Activated T-cell treated with anti-CD3 and anti-CD28 coated beads, Interleukin-2, amount 50 U/mL, for 48 hours (primary cell): ENCODE measurements at places on chromosomes 3 and 15.

DNA sequence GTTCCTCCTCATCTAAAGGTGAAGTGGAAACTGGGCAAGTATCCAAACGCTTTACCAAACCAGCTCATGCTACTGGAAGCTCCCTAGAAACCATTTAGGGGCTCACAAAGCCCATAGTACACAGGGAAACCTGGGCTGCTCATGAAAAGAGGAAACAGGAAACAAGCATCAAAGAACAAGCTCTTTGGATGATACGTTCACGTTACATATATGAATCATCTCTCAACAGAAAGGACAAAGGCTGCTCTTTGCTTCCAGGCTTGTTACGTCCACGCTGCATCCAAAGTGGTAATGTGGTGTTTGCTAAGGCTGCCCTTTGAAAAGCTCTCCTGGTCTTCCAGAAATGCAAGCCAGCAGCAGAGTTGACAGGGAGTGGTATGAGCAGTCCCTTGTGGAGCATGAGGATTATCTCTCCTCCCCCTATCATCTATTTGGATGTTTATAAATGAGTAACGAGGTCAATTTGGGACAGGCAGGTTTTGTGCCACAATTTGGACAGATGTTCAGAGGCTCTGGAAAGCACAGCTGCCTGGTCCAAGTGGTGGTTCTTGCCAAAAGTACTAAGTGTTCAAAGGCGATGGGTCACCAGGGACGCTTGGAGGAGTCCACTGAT lies 98.0 kb upstream of the RORA start:
- DNase-seq, result no peak

GRCh38 chr3:192170031-192170430 lies 557.3 kb downstream of the FGF12 start:
- no peak for DNase-seq

DNA sequence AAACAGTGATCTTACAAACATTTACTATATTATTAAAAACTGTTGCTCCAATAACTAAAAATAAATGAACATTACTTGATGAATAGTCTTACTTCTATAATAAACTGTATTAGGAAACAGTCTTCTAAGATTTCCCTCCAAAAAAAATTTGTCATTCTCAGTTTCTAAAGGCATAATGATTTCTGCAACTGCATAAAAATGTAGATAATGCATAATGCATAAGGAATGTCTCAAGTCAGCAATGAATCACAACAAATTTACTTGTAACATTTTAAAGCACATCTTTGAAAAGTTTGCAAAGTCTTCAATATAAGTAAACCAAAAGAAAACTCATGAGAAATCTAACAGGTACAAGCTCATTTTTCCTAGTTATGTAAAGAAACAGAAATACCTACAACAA lies 113.5 kb downstream of the VPS13C start:
- no peak for DNase-seq

DNA sequence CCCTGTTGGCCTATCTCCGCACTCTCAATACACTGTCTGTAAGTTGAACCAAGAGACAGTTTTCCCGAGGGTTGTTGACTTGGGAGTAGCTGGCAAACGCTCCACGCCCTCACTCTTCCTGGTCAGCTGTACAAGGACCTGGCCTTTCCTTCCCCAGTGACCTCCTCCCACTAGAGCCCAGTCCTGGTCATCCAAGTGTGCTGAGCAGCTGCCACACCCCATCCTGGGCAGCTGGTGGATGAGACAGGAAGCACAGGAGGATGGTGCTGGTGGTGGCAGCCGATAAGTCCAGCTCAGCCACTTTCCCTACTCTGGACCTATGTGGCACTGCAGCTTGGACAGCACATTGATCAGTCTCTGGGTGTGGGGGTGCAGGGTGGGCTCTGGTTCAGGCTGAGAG lies 19.8 kb downstream of the PFKFB4 start:
- no peak for DNase-seq

DNA sequence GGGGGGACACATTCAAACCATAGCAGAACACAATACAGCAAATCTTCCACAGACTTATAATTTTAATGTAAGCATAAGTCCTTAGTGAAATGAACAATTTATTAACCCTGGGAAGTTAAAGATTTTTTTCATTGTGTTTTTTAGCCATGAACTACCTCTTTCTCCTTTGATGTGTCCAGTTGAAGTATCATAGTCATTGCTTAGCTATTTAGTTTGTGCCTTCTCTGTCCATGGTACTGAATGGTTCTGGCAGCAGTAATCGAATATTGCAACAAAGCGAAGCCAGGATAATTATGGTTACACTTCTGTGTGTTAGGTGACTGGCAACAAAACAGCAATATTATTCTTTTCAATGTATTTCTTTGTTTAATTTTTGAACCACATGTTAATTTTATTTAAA lies 403.0 kb upstream of the ONECUT1 start:
- no peak for DNase-seq

DNA sequence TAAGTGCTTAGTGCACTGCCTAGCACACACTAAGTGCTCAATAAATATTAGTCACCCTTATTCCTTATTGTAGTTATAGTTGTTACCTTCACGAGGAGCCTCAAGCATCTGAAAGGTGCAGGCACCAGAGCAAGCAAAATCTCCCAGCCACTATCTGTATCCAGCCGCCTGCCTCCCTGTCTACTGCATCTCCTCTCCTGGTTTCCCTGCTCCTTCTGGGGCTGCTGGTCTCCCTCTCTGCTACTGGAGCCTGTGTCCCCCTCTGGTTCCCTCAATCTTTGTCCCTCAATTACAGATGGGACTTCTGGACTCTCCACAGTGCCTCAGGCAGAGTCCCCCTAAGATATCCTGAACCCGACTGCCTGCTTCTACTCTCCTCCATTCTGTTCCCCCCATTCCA lies 18.8 kb downstream of the MYL3 start:
- DNase-seq, result peak; percentile 16

DNA sequence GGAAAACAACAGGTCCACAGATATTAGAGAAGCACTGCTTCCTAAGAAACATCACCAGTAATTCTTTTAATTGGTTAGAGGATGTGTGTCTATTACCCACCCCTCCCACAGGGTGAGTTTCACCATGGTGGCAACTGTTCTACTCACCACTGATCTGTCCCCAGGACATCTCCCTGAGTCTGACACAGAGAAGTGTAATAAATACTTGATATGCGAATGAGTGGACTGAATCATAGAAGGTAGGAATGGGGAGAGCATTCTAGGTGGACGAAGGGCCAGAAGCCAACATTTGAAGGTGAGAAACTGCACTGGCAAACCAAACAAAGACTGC lies 452.7 kb upstream of the PROK2 start:
- no peak for DNase-seq

- DNase-seq, result no peak
Measured at GRCh38 chr3:161890147-161890625, 393.6 kb downstream of the OTOL1 start.

DNA sequence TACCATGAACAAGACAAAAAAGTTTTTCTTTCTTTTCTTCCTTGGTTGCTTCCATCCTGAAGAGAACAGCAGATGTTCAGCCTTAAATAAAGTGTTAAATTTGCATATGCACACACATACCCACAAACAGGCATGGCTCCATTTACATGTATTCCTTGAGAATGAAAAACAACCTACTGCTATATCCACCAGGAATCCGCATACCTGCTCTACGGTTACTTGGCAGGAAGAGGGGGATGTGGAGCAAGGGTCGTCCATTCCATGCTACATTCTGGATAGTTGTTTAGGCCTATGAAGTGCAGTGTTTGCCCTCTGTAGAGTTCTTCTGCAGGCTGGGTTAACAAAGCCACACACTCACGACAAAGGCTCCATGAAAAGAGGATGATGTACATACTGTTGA lies 322.8 kb downstream of the KCNH8 start:
- DNase-seq, result no peak

GRCh38 chr3:69761896-69762767 lies 22.9 kb downstream of the MITF start:
- DNase-seq, result no peak

- no peak for DNase-seq
Measured at GRCh38 chr3:180617049-180617448, 15.1 kb downstream of the TTC14 start.

GRCh38 chr3:117600666-117601065 lies 891.1 kb downstream of the TUSC7 start:
- DNase-seq, result no peak

DNA sequence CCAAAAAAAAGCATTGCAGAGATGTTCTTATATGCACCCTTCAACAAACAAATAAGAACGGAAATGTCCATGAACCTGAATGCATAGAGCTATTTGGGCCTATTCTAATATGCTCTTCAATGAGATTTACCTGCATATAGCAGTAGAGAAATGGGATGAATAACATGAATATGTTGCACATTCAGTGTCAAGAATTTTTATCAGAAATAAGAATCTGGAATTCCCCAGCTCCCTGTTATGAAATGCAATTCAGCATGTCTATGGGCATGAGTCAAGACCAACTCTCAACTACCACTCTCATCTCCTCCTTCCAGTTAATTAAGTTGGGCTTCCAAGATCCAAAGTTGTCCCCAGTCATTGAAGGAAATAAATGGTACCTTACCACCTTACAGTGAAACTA lies 133.7 kb upstream of the ALCAM start:
- no peak for DNase-seq

GRCh38 chr15:35393398-35393797 lies 152.6 kb downstream of the DPH6 start:
- no peak for DNase-seq

- no peak for DNase-seq
Measured at GRCh38 chr3:103968751-103969150, 1398.0 kb upstream of the ALCAM start.

DNA sequence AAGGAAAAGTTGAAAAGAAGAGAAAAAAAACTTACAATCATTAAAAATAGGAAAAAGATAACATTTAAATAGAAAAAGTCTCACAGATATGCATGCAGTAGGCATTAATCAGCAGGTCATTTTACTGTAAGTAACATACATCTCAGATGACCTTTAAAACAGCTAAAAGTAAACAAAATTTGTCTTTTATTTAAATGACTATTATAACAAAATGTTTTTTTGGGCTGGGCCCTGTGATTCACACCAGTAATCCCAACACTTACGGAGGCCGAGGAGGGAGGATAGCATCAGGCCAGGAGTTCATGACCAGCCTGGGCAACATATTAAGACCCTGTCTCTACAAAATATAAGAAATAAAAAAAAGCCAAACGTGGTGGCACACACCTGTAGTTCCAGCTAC lies 14.7 kb downstream of the IQGAP1 start:
- DNase-seq, result no peak

- DNase-seq, result no peak
Measured at GRCh38 chr3:114877378-114878113, 269.5 kb downstream of the ZBTB20 start.

- peak; percentile 66 for DNase-seq
Measured at GRCh38 chr15:25790000-25790660, 73.0 kb downstream of the ATP10A start.

- DNase-seq, result no peak
Measured at GRCh38 chr3:48086705-48087104, 70.5 kb upstream of the MAP4 start.

DNA sequence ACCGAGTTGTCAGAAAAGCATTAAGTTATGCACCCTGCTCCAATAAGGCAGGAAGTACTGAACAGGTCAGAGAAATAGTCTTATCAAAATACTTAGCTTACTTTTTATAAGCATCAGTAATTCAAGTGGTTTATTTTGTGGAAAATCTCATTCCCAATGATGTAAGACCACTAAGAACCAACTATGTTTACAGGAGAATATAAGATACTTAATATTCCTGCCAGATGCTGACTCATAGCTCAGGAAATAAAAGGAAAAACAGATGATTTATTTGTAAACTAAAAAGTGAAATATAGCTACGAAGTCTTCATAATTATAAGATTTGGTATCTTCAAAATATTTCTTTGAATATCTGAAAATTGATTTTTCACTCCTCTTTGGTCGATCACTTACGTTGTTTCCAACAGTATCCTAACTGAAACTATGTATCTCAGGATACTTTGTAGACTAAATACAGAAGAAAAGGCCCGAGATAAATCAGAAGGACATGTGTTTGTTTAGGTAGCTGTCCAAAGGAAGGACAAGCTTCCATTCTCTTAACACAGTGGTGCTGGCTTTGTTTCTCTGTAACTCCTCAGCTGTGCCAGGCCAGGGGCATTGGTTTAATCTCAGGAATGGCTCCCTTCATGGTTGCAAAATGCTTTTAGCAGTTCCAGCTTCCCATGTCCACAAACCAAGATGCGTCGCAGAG lies 295.8 kb downstream of the GBE1 start:
- no peak for DNase-seq

- DNase-seq, result no peak
Measured at GRCh38 chr3:182967218-182968204, 12.8 kb downstream of the DCUN1D1 start.

- no peak for DNase-seq
Measured at GRCh38 chr3:156820692-156821080, 5.5 kb upstream of the LEKR1 start.

DNA sequence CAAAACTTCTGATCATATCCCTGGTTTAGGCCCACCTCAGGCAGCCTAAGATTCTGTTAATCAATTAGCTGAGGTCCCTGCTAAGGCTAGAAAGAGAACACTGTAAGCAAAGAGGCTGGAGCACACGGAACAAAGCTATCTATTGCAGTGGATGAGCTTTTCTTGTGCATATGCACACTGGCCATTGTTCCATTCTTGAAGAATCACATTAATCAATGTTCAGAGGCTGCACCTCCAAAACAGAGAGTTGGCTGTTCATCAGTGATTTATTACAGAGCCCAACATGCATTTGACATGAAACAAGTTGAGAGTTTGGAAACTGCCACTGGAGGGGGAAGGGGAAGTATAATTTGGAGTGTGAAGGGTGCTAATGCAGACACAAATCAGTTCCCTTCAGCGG lies 873.0 kb downstream of the ROBO1 start:
- no peak for DNase-seq

DNA sequence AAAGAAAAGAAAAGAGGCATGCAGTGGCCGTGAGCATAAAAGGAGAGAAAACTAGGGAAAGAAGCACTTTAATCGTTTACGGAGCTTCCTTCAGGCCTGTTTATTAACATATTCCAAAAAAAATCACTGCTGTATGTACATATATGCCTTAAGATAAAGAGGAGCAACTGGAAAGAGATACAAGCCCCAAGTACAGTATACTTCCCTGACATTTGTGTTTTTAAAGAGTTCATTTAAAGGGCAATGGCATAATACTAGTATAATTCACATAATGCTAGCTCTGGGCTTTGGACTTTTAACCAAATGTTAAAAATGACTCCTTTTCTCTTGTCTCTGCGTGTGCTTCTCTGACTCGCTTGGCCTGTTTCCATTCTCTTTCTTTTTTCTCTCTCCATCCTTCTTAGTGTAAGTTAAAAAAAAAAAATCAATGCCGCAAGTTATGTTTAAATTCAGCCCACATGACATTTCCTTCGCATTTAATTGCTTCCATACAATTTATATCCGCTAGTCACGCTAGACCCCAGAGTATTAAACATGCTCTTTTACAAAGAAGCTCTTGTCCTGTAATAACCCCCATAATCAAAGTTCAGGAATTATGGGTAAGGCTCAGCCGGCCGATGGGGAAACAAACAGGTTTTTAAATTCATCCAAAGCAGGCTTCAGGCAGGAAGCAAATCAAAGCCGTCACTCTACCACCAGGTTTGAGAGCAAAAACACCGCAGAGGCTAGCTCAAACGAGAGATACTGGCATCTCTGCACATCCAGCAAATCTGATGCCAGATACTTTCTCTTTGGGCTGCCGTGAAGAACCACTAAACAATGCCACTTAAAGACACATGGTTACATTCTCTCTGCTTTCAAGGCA lies 19.4 kb downstream of the WWTR1 start:
- no peak for DNase-seq

- DNase-seq, result no peak
Measured at GRCh38 chr3:177703788-177704187, 506.5 kb upstream of the TBL1XR1 start.

GRCh38 chr15:89932880-89933279 lies 20.1 kb upstream of the ARPIN start:
- DNase-seq, result no peak
